GM12878 (cell line): ENCODE measurements at places on chromosomes 1 and 21. TPM values are rescaled to one million over a fixed set of nuclear protein-coding genes. Genes with fewer than 3 reads are reported as not detected.

The RNF207 gene
- total RNA-seq: 23.2 and 27.0 TPM in 2 replicates

GRCh38 chr1:220962031-220962751 lies 82.9 kb downstream of the HLX start:
- no peaks in the 10 kb centered on the region for H3K36me3 ChIP-seq
- no peaks in the 10 kb centered on the region for H3K4me1 ChIP-seq
- no peaks in the 10 kb centered on the region for H3K27me3 ChIP-seq

The PLPPR4 gene
- total RNA-seq: not detected in 2 replicates

- no peak for DNase-seq
- no peak overlapping the region for H3K4me3 ChIP-seq
- H3K4me1 ChIP-seq: peaks cover 16% of the 10 kb centered on the region
- H3K27me3 ChIP-seq: no peaks in the 10 kb centered on the region
- H3K36me3 ChIP-seq: no peaks in the 10 kb centered on the region; the same call in 1 of the 2 replicates
Observed at GRCh38 chr1:32998997-32999396, 34.4 kb upstream of the RNF19B start.

GRCh38 chr1:234997896-234998741 lies 130.5 kb downstream of the TOMM20 start:
- H3K27me3 ChIP-seq: no peaks in the 10 kb centered on the region
- no peaks in the 10 kb centered on the region for H3K36me3 ChIP-seq
- no peak overlapping the region for H3K27ac ChIP-seq
- H3K4me3 ChIP-seq: no peak overlapping the region
- H3K4me1 ChIP-seq: peaks cover 7% of the 10 kb centered on the region

DNA sequence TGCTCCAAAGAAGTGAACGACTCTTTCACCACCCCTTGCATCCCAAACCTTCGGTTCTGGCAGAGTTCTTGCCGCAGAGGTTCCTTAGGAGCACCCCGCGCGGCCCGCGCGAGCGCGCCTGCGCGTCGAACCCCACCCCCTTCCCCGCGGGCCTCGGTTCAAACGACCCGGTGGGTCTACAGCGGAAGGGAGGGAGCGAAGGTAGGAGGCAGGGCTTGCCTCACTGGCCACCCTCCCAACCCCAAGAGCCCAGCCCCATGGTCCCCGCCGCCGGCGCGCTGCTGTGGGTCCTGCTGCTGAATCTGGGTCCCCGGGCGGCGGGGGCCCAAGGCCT lies at the start of gene C1orf56:
Gene C1orf56, plus strand, starts transcription at position 161 of the 334 bp plus-strand sequence. Its CDS starts 97 bp downstream, at position 258.
- no peaks in the 10 kb centered on the region for H3K27me3 ChIP-seq
- peaks cover 11% of the 10 kb centered on the region; the same call in 1 of the 2 replicates for H3K36me3 ChIP-seq
- no peak for DNase-seq
- H3K27ac ChIP-seq: peak within 1 kb of the TSS; percentile 49
- peak within 1 kb of the TSS; percentile 87 for H3K4me3 ChIP-seq

The SUSD4 gene
- total RNA-seq: 0.33 TPM in 1 of 2 replicates, not detected in the other

The EXO1 gene
- 30.4 and 35.0 TPM in 2 replicates for total RNA-seq

- no peaks in the 10 kb centered on the region for H3K27me3 ChIP-seq
- H3K4me3 ChIP-seq: peak overlapping the region; percentile 91
- H3K36me3 ChIP-seq: peaks cover 5% of the 10 kb centered on the region; the same call in 1 of the 2 replicates
- peaks cover 44% of the 10 kb centered on the region for H3K4me1 ChIP-seq
Observed at GRCh38 chr1:12168451-12169160, 1.8 kb downstream of the TNFRSF1B start.

DNA sequence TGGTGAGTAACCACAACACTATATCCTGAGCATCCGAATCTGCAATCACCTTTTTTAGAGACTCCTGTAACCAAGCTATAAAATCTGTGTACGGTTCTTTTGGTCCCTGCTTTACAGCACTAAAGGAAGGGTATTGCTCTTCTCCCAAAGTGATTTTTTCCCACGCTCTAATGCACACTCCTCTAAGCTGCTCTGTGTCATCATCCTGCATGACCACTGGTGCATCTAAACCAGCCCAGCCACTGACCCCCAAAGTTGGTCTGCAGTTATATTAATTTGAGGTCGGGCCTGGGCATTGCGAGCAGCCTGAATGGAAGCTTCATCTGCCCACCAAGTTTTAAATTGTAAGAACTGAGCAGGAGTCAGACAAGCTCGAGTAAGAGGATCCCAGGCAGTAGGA lies 480.0 kb downstream of the PTPRU start:
- H3K27me3 ChIP-seq: no peaks in the 10 kb centered on the region
- no peak for DNase-seq
- no peaks in the 10 kb centered on the region for H3K36me3 ChIP-seq
- no peak overlapping the region for H3K4me3 ChIP-seq
- H3K4me1 ChIP-seq: peaks cover 8% of the 10 kb centered on the region

DNA sequence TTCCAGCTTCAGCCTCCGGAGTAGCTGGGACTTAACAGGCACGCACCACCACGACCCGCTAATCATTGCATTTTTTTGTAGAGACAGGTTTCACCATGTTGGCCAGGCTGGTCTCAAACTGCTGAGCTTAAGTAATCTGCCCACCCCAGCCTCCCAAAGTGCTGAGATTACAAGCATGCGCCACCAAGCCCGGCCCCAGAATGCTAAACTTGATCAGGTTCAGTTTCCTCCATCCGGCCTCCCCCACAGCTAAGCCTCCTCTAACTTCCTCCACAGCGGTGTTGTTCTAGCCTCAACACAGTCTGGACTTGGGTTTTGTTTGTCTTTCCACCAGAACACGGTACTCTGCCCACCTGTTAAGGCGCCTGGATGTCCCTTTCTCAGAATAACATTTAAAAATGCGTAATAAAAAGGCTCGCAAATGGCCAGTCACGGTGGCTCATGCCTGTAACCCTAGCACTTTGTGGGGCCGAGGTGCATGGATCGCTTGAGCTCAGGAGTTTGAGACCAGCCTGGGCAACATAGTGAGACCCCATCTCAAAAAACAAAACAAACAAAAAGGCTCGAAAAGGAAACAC lies 2.4 kb downstream of the PARP1 start:
- no peak for DNase-seq
- peak overlapping the region; percentile 41 for H3K27ac ChIP-seq
- peaks cover 25% of the 10 kb centered on the region for H3K4me1 ChIP-seq
- H3K27me3 ChIP-seq: no peaks in the 10 kb centered on the region

The SPATA17 gene
- not detected in 2 replicates for total RNA-seq

GRCh38 chr1:196517193-196517592 lies 91.0 kb downstream of the KCNT2 start:
- H3K27ac ChIP-seq: no peak overlapping the region
- no peak for DNase-seq
- no peaks in the 10 kb centered on the region for H3K27me3 ChIP-seq
- no peaks in the 10 kb centered on the region for H3K4me1 ChIP-seq

- no peaks in the 10 kb centered on the region for H3K36me3 ChIP-seq
- DNase-seq: no peak
- peaks cover 5% of the 10 kb centered on the region for H3K27me3 ChIP-seq
- peaks cover 4% of the 10 kb centered on the region; the same call in 1 of the 2 replicates for H3K4me1 ChIP-seq
Observed at GRCh38 chr1:230867903-230868735, at the start of gene C1orf198. C1orf198 (minus strand) TSS chr1:230868521; CDS start chr1:230868512, 9 bp downstream.

DNA sequence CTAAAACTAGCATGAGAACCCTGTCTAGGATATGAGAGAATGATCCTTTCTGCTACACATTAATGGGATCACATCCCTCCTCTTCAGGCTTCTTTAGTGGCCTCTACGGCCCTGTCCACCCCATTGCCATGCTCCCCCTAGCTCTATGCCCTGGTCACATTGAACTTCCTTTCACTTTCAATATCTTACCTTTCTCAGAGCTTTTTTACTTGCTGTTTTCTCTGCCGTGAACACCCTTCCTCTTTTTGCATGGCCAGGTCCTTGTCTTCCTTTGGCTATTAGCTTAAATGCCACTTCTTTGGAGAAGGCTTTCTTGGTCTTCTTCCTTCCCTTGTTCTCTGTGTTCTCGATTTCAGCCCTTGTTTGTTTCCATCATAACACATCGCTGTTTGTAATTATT lies 97.4 kb downstream of the GIPC2 start:
- H3K4me3 ChIP-seq: peak overlapping the region; percentile 51; the same call in 1 of the 2 replicates
- peak; percentile 38 for DNase-seq
- H3K4me1 ChIP-seq: peaks cover 16% of the 10 kb centered on the region

- H3K27me3 ChIP-seq: no peaks in the 10 kb centered on the region
- no peak overlapping the region for H3K27ac ChIP-seq
- no peaks in the 10 kb centered on the region for H3K36me3 ChIP-seq
- no peak overlapping the region for H3K4me3 ChIP-seq
- DNase-seq: no peak
Observed at GRCh38 chr1:71641903-71642302, 561.1 kb upstream of the ZRANB2 start.

- no peaks in the 10 kb centered on the region for H3K27me3 ChIP-seq
- H3K4me1 ChIP-seq: no peaks in the 10 kb centered on the region
- no peak overlapping the region for H3K4me3 ChIP-seq
- DNase-seq: no peak
- no peak overlapping the region for H3K27ac ChIP-seq
Observed at GRCh38 chr1:24074196-24074595, 37.7 kb downstream of the MYOM3 start.

DNA sequence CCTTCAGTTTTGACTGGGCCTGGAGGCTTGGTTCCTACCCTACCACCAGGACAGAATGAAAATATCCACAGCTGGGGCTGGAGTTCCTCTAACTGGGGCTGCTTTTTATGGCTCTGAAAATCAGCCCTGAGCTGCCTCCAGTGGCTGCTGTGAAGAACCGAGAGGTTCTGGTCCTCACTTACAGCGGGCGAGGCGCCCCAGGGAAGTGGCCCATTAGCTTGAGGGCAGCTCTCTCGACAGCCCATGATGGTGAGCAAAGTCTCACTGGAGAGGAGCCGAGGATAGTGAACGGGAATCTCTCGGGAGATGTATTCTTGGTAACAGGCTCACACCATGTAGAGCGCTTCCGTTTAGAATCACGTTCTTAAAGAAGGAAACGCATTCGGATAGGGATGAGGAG lies 459.7 kb downstream of the KIF26B start:
- no peak overlapping the region for H3K27ac ChIP-seq
- no peaks in the 10 kb centered on the region for H3K36me3 ChIP-seq
- DNase-seq: no peak
- H3K4me1 ChIP-seq: no peaks in the 10 kb centered on the region

DNA sequence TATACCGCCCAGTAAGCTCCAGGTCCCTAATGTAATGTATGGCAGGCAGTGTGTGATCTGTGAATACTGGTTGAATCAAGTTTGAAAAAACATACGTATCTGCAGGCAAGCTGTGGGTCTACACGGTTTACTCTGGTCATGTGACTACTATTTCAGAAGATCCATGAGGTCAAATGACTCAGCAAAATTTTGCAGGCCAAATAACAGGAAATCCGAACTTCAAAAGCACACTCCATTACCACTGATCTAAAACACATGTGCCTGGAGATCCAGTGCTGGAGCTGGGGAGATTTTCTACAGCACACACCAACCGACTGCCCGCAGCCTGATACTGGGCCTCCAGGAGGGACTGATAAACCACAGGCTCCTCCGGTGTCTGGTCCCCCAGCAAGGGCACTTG lies 64.5 kb upstream of the SLC44A3 start:
- H3K4me3 ChIP-seq: no peak overlapping the region
- H3K4me1 ChIP-seq: no peaks in the 10 kb centered on the region
- H3K27ac ChIP-seq: no peak overlapping the region

GRCh38 chr21:46188226-46189212 lies 4.3 kb upstream of the SPATC1L start:
- no peaks in the 10 kb centered on the region; the same call in 1 of the 2 replicates for H3K4me1 ChIP-seq
- no peak overlapping the region for H3K27ac ChIP-seq
- H3K27me3 ChIP-seq: no peaks in the 10 kb centered on the region
- peaks cover 4% of the 10 kb centered on the region; the same call in 1 of the 2 replicates for H3K36me3 ChIP-seq
- no peak for DNase-seq

DNA sequence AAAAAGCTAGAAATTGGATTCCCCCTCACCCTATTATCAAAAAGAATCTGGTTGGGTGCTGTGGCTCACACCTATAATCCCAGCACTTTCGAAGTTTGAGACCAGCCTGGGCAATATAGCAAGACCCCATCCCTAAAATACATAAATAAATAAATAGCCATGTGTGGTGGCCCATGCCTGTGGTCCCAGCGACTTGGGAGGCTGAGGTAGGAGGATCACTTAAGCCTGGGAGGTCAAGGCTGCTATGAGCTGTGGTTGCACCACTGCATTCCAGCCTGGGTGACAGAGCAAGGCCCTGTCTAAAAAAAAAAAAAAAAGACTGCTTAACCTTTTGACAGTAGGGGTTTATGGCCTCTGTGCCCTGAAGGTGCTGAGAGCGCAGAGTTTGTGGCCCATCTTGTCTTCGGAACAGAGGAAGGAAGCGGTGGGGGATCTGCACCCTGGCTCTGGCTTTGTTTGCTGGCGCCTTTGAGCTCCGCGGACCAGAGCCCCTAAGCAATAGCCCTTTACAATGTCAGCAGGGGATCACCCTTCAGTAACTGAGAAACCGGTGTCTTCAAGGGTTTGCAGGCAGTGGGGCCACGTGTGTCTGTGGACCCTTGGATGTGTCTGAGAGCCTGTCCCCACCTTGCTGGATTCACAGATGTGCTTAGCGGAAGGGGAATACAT lies 22.1 kb downstream of the SLC2A7 start:
- H3K4me1 ChIP-seq: peaks cover 17% of the 10 kb centered on the region
- no peak overlapping the region for H3K27ac ChIP-seq
- no peaks in the 10 kb centered on the region for H3K36me3 ChIP-seq

DNA sequence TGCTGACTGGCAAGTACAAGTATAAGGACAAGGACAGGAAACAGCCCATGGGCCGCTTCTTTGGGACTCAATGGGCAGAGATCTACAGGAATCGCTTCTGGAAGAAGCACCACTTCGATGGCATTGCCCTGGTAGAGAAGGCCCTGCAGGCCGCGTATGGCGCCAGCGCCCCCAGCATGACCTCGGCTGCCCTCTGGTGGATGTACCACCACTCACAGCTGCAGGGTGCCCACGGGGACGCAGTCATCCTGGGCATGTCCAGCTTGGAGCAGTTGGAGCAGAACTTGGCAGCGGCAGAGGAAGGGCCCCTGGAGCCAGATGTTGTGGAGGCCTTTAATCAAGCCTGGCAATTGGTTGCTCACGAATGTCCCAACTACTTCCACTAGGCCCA lies 32.0 kb downstream of the SLC16A1 start:
- no peak overlapping the region for H3K27ac ChIP-seq
- no peaks in the 10 kb centered on the region for H3K27me3 ChIP-seq
- no peak for DNase-seq

GRCh38 chr1:103063921-103064320 lies 44.4 kb downstream of the COL11A1 start:
- H3K27ac ChIP-seq: no peak overlapping the region
- H3K4me3 ChIP-seq: no peak overlapping the region
- no peaks in the 10 kb centered on the region for H3K36me3 ChIP-seq
- no peaks in the 10 kb centered on the region for H3K27me3 ChIP-seq

GRCh38 chr21:31964692-31965091 lies 91.9 kb downstream of the HUNK start:
- H3K27me3 ChIP-seq: no peaks in the 10 kb centered on the region
- H3K4me3 ChIP-seq: no peak overlapping the region
- no peaks in the 10 kb centered on the region for H3K4me1 ChIP-seq
- no peaks in the 10 kb centered on the region for H3K36me3 ChIP-seq
- DNase-seq: no peak

- no peak overlapping the region for H3K4me3 ChIP-seq
- H3K27ac ChIP-seq: no peak overlapping the region
Observed at GRCh38 chr1:17046334-17046657, 7.5 kb downstream of the SDHB start.

GRCh38 chr1:105137543-105138457 lies 1388.1 kb downstream of the AMY1C start:
- H3K27me3 ChIP-seq: no peaks in the 10 kb centered on the region
- DNase-seq: no peak
- no peaks in the 10 kb centered on the region for H3K4me1 ChIP-seq

GRCh38 chr1:156104065-156104810 lies 10.3 kb upstream of the LMNA start:
- no peak overlapping the region for H3K4me3 ChIP-seq
- peaks cover 30% of the 10 kb centered on the region for H3K4me1 ChIP-seq
- DNase-seq: no peak

The SLC44A3 gene
- not detected in 2 replicates for total RNA-seq

The HRNR gene
- total RNA-seq: not detected in 2 replicates

The VAV3 gene
- total RNA-seq: 4.7 and 5.3 TPM in 2 replicates
